ENCODE measurements at places on chromosomes 5 and 9.

DNA sequence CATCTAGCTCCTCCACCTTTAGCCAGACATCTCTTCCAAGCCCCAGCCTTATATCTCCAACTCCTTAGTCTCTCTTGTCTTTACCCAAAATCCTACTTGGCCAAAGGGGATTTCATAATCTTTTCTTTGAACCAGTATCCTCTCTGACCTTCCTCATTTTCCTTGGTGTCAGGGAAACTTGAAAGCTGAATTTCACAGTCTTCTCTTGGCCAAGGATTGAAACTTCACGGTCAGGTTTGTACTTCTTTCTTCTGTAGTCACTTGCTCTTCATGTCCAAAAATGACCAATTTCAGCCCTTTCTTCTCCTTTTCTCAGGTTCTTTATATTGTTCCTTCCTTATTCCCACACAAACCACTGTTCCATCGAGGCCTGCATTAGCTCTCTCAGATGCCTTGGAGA, 473.7 kb upstream of the KLF4 start:
- DNase-seq = no peak

DNA sequence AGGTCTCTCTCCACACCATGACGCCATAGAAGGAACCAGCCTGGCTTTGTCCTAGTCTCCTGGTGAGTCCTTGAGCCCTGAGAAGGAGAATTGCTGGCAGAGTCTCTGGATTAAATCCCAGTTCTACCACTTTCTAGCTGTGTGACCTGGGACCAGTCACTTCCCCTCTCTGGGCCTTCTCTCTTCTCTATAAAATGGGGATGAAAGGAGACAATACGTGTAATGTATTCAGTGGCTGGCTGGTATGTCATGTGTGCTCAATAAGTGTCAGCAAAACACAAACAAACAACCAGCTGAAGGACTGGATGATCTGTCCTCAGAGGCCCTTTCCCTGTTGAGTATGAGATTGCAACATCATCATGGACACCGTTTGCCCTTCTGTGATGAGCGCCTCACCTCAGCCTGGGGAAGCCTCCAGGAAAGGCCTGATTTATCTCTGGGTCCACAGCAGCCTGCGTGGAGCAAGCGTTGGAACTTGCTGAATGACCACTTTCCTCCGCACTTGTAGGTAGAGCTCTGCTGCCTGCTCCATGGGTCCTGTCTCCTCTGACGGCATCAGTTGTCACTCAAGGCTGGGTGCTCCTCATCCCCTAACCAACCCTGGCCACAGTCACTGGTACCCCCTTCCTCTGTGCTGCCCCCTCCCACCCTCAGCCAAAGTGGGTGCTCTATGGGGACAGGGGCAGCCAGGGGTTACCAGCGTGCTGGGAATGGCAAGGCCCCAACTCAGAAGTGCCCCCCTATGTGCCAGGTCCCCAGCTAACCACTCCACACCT, 3.6 kb upstream of the NR5A1 start:
- no peak for DNase-seq

DNA sequence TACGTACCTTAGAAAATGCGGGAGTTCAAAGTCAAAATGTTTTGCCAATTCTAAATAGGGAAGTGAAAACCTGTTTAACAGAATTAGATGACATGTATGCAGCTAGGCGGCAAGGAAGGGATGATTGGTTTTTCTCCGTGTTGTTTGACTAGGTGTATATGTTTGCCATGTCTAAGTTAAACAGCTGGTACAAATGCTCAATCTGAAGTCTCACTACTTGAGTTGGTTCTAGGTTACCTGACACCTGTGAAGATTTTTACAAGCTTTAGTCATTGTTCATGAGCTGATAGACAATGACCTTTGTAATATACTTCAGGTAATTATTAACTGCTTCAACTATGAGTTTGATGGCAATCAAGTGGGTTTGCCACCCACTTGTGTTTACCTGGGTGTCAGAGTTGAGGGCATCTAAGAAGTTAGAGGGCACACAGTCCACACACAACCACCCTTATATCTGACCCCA, 74.3 kb downstream of the SLC44A1 start:
- DNase-seq = no peak

GRCh38 chr5:7209658-7210057, 186.3 kb upstream of the ADCY2 start:
- no peak for DNase-seq

- no peak for DNase-seq
These were observed 28.0 kb upstream of the DMRT3 start for GRCh38 chr9:948497-948896.

GRCh38 chr9:114119242-114120191, 20.4 kb upstream of the KIF12 start:
- no peak for DNase-seq

- no peak for DNase-seq
These were observed 220.5 kb upstream of the MPDZ start for GRCh38 chr9:13500034-13500433.

DNA sequence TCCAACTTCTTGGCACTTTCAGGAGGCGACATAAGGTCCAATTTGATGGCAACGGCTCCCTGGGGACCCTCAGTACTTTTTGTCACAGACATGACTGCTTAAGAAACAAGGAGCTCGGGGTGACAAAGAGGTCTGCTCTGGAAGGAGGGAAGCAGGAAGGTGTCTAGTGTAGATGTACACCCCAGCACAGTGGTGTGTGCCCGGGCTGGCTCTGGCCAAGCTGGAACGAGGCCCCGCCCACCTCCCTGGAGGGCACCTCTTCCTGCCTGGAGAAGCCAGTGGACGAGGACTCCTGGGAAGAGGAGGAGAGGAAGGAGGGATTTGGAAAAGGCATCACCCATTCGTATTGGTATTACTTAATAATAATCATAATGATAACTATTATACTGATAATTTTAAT, at the start of gene SLC36A2:
SLC36A2 (minus strand) TSS at position 191 of the 400 bp plus-strand sequence; CDS start at position 92, 99 bp downstream.
- DNase-seq = no peak

DNA sequence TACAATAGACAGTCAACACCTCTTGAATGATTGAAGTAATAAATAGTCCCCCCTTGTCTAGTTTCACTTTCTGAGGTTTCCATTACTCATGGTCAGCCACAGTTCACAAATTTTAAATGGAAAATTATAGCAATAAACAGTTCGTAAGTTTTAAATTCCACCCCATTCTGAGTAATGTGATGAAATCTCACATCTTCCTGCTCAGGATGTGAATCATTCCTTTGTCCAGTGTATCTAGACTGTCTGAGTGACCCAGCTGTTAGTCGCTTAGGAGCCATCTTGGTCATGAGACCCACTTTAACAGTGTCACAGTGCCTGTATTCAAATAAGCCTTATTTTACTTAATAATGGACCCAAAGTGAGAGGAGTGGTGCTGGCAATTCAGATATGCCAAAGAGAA, 311.6 kb upstream of the PRR16 start:
- DNase-seq = no peak

DNA sequence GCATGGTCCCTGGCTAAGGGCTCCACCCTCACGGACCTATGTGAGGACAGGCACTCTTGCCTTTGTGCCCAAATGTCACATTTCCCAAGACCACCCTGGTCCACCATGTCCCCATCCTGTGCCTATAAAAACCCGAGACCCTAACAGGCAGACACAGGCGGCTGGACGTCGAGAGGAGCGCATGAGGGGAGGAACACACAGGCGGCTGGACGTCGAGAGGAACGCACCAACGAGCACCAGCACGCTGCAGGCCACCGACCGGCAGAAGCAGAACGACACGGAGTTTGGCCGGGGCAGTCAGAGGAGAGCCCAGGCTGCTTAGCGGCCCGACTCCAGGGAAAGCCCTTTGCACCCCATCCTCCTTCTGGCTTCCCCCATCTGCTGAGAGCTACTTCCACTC, 119.9 kb downstream of the ADAMTS2 start:
- DNase-seq = no peak

- no peak for DNase-seq
These were observed 33.2 kb downstream of the HK3 start for GRCh38 chr5:176865964-176866363.

DNA sequence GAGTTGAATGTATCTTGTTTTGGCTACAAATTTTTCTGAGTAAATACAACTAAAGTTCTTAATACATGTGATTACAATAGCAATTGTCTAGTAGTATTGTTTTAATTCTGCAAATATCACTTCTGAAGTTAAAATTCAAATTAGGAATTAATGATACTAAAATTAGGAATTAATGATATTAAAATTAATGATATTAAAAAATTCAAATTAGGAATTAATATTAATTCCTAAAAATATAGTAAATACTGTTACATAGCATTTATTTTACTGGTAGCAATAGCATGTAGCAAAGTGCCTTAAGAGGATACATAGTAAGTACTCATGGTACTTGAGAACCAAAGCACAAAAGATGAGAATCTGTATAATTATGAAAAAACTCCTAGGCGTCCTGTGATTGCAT, 136.2 kb downstream of the DMXL1 start:
- DNase-seq = no peak

DNA sequence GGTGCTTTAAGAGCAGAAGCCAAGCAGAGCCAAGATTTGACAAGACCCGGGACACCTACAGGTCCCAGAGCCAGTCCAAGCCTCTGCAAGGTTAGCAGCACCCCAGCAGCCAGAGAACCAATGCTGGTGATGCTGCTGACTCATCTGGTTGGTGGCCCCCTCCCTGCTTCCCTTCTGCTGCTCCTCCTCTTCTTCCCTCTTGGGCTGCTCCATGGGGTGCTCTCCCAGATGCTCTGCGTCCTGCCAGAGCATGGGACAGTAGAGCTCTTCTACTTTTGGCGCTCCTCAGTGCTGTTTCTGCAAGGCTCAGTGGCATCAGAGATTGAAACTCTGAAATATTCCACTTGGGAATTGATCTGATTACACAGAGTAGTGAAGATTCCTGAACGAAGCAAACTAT, 76.1 kb upstream of the SAP30L start:
- no peak for DNase-seq

GRCh38 chr9:137496601-137497375, 37.7 kb upstream of the NSMF start:
- no peak for DNase-seq

DNA sequence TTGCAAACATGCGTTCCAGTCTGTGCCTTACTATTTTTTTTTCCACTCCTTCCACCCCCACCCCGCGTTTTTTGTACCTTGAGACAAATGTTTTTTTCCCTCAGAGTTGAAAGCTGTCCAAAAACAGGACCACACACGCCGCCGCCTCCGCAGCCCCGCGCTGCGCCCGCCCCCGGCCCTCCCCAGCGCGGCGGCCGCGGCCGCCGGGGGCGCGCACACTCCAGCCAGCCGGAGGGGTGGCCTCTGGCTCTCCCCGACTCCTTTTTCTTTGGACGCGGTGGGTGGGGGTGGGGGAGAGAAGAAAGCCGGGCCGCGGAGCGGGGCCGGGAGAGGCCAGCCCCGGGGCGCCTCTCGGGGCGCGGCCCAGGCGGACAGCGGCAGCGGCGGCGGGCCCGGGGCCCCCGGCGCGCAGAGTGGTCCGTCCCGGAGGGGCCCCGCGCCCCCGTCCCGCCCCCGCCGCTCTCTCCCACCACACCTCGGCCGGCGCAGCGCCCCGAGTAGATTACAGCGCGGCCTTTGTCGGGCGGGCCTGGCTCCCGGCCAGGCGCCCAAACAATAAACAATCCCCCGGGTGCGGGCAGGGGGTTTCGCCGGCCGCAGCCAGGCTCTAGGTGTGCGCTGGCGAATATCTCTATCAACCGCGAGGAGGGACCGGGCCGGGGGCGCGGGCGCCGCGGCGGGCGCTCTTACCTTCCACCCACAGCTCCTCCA, 10.9 kb downstream of the PTCH1 start:
- DNase-seq = peak; percentile 32

GRCh38 chr5:59380350-59380951, 513.1 kb downstream of the PDE4D start:
- DNase-seq = no peak

DNA sequence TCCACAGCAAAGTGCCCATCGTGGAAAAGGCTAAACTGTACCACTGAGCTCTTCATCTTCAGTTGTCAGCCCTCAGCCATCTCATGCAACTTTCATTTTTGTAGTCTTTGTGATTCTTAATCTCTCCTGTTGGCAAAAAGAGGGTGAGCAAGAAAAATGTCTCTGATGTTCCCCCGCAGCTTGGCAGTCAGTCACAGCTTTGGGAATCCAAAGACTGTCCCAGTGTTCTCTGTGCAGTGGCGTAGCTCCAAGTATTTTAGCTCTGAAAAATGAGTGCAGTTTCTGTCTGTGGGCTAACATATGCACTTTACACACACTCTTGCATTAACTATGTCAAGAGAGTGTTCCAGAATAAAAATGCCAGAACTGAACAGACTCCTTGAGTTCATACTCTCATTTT, 372.2 kb downstream of the TMEM232 start:
- no peak for DNase-seq

DNA sequence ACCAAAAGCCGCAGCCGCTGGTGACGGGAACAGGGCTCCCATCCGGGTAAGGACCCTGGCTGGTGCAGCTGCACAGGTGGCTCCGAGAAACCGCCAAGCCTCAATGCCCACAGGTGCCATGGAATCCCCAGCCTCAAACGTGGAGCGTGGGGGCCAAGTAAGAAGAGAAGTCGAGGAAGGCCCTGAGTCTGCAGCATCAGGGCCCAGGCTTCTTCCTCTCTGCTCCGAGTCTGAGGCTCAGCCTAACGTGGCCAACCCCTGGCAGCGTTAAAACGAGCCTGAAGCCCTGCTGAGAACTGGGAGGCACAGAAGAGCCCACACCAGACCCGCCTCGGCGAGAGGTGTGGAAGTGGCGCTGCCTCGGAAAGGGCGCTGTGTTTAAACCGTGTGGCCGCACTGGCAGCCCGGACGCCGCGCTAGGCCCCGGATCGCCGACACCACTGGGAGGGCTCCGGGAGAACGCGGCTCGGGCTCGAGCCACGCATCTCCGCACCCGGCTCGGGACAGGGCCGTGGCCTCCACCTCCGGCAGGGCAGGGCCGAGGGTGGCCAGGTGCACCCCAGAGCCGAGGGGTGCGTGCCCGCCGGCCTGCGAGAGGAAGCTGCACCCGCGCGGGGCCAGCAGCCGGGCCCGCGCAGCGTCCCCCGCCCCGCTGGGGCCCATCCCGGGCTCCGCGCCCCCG, 730 bp downstream of the ZMYND19 start:
- DNase-seq = no peak

- DNase-seq = no peak
These were observed 240.3 kb downstream of the FANCC start for GRCh38 chr9:95077053-95077765.

- DNase-seq = no peak
These were observed 291.2 kb downstream of the EBF1 start for GRCh38 chr5:158808542-158808941.

DNA sequence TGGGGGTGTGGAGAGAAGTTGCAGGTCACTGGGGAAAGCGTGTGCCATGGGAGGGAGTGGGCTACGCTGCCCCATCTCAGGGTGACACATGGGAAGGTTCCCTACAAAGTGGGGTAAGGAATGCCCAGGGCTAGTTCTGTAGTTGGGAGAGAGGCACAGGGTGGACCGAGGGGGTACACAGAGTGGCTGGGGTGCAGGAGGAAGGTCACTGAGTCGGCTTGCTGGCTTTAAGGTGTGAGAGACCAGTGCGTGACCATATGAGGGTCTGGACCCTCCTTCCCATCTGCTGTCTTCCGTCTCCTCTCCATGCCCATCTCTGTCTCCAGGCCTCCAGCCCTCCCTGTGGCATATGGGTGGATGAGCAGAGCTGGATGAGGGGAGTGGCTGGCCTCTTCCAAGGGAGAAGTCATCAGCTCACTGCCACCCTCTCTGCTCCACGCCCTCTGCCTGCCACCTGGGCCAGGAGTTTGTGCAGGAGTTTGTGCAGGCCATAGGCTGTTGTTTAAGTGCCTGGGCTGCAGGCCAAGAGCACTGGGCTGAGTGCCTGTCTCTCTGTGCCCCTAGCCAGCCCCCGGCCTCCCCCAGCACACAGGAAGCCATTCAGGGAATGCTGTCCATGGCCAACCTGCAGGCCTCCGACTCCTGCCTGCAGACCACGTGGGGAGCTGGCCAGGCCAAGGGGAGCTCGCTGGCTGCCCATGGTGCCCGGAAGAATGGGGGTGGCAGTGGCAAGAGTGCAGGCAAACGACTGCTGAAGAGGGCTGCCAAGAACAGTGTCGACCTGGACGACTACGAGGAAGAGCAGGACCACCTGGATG, 96.8 kb downstream of the PHF2 start:
- no peak for DNase-seq

All from effector memory CD8-positive, alpha-beta T cell (primary cell).